ENCODE measurements at places on chromosomes 5 and 9.
A peak's percentile ranks its signal among the peaks of the same experiment; 100 is the strongest.

- DNase-seq = no peak
Measured at GRCh38 chr9:87959916-87960581, 14.3 kb downstream of the CDK20 start.

DNA sequence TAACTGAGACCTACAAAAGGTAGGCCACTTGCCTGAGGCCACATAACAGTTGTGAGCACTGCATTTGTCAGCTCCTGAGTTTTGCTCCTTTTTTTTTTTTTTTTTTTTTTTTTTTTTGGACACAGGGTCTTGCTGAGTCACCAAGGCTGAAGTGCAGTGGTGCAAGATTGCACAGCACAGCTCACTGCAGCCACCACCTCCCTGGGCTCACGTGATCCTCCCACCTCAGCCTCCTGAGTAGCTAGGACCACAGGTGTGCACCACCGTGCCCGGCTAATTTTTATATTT lies 37.1 kb downstream of the LAMC3 start:
- DNase-seq = no peak

DNA sequence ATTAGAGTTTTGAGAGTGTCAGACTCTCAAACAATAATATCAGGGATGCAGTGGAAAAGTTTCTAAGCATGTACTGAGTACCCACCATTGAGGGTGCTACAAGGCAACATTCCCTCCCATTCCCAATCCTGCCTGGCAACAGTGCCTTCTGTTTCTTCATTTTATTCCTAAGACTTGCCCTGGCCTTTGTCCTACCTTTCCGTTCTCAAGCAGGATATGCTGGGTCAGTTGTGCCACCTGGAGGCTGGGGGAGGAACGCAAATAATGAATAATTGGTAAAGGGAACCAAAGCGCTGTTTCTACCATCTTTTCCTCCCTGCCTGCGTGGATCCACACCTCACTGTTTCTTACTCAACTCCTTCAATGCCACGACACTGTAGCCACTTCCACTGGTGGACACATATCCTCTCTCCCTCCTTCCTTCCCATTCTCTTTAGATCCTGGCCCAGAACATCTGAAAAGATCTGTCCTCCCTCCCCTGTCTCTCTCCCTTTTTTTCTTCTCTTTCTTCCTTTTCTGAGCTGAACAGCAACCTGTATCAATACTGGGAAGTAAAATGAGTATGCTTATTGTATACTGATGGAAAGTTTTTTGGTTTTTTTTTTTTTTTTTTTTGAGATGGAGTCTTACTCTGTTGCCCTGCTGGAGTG lies 149.5 kb downstream of the C9orf152 start:
- peak; percentile 50 for DNase-seq

DNA sequence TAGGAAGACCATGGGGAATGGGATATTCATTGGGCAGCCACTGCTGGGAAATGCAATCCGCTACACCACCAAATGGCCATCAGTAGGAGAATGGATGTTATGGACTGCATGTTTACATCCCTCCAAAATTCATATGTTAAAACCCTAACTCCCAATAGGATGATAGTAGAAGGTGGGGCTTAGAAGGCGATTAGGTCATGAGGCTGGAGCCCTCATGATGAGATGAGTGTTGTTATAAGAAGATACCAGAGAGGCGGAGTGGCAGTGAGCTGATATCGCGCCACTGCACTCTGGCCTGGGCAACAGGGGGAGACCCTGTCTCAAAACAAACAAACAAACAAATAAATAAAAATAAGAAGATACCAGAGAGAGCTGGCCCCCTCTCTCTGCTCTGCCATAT lies 16.1 kb upstream of the GTF3C5 start:
- no peak for DNase-seq

DNA sequence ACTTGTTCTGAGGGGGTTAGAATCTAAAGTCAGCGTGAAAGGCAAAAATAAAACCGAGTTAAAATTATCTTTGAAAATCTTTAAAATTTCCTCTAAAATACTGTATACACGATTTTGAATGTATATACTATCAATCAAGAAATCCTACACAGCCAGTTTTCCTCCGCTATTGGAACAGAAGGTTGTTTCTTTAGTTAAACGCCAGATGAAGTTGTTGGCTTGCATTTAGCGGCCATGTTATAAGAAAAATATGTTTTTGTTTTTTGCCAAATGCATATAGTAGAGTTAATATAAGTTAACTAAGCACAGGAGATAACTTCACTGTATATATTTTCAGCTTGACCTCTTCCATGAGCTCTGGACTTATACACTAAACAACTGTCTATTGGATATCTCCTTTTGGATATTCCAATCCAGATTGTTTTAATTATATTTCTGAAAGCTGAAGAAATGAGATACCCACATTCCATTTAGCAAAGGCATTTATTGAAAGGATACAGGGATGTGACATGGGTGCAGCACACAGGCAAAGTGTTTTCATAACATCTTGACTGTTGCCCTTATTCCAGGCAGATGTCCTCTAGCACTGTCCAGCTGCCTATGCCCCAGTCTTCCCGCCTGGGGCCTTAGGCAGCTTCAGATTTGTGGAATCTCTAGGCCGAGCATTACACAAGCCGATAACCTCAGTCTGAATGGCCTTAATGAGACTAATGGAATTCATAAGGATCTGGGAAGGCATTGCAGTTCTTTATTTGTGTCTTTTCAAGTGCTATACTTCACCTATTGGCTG lies 10.0 kb upstream of the ATG10 start:
- DNase-seq = no peak

DNA sequence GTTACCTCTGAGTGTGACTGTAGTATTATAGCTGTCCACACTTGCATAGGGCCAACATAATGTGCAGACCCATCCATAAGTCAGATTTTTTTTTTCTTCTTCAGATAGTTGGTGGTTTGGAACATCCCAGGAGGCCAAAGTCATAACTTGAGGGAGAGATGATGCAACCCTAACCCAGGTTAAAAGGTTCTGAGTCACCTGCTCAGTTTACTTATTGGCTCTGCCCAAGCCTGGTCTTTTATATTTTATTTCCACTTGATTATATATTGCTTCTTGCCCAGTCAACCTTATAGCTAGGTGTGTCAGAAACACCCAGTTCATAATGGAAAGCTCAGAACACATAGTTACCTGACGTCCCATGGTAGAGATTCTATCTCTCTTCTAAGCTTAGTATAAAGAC lies 113.1 kb upstream of the PCSK1 start:
- DNase-seq = no peak

- no peak for DNase-seq
Measured at GRCh38 chr5:26121338-26121737, 917.0 kb downstream of the CDH9 start.

DNA sequence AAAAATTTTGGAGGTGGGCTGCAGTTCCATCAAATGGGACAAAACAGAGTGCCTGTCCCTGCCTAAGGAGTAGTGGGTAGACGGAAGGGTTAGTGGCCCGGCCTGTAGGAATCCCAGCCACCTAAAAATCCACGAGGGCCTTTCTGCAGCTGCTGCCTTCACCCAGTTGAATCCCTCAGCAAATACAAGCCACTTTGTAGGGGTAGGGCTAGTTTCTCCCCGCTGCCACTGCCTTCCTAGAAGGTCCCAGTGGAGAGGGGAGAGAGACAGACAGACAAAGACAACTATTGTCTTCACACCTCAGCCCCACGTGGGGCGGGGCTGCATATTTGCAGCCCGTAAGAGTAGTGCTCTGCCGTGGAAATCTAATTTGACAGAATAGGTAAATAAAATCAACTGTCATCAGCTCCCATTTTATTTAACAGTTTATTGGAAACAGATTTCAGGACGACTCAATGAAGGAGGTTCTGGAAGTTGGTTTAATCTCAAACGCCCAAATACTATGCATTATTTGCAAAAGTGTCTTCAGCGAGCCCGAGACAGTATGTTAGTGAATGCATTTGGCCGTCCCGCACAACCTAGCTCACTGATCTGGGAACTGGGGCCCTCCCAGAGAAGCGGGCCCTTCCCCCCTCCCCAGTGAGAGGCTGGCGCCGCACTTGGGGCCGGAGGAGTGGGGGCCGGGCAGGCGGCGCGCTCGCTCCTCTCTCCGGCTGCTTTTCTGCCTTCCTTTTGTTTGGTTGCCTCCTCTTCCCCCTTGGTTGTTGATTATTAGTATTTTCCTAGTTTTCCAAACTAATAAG lies 67.6 kb upstream of the TBCA start:
- no peak for DNase-seq

DNA sequence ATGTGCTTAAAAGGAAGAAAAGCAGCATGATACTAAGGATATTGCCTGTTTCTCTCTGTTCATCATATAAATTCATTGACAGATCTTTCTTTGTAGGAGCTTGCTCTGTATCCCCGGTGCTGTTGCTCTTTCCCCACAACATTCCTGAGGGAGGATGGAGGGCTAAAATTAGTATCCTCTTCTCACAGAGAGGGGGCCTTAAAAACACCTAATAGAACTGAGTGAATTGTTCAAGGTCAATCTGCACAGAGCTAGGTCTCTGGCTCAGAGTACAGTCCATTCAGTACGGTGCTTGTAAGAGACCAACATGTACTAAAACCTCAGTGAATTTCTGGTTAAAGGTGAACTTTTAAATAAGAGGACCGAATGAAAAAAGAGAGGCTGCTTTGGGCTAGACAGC lies 88.7 kb downstream of the PALM2AKAP2 start:
- no peak for DNase-seq

GRCh38 chr5:68519143-68519542 lies 303.6 kb downstream of the PIK3R1 start:
- no peak for DNase-seq

- no peak for DNase-seq
Measured at GRCh38 chr5:31334061-31334860, 140.8 kb downstream of the CDH6 start.

DNA sequence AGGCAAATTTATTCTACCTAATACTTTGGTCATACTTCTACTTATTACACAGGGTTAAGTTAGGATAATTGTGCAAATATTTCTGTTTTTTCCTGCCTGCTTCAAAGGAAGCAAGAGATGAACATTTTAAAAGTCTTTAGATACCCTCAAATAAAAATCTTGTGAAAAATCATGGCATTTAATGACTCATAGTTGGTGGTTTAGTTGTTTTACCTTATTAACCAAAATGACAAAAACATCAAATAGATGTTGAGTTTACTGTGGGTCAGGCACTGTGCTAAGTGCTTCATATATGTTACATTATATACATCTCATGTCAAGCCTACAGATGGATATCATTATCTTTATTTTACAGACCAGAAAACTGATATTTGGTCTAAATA lies 54.4 kb downstream of the ZNF474 start:
- DNase-seq = no peak

DNA sequence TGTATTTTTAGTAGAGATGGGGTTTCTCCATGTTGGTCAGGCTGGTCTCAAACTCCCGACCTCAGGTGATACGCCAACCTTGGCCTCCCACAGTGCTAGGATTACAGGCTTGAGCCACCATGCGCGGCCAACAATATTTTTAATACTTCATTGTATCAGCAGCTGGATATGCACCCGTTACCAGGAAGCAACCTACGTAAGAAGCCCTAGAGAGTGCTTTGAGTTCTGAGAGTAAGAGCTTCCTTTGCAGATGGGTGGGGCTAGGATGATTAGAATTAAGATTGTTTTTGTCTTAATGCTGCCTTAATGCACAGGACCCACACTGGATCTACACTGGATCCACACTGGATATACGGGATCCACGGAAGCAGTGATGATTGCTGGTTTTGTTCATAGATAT lies 123.9 kb upstream of the ABCA1 start:
- no peak for DNase-seq

DNA sequence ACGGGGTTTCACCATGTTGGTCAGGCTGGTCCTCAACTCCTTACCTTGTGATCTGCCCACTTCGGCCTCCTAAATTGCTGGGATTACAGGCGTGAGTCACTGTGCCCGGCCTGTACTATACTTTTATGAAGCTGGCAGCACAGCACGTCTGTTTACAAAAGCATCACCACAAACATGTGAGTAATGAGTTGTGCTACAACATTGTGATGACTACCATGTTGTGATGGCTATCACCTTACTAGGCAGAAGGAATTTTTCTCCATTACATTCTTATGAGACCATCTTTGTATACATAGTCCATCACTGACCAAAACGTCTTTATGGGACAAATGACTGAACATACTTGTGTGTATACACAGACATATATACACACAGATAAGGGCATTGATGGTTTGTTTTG lies 1019.0 kb downstream of the CDH18 start:
- peak; percentile 27 for DNase-seq

Data from urothelium cell line (cell line).